ENCODE measurements at places on chromosomes 11 and 22.

DNA sequence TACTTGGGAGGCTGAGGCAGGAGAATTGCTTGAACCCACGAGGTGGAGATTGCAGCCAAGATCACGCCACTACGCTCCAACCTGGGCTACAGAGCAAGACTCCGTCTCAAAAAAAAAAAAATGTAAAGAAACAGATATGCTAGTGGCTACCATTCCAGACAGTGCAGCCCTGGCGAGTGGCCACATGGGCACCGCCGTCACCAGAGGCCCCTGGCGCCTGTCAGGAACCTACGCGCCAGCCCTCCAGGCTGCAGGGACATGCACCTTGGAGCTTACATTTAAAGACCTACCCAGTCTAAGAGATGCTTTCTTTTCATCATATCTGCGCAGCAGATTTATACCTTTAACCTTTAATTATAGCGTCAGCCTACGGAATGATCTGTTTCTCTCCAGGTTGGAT is 37.2 kb upstream of the IGSF9B start:
- no peak for DNase-seq

DNA sequence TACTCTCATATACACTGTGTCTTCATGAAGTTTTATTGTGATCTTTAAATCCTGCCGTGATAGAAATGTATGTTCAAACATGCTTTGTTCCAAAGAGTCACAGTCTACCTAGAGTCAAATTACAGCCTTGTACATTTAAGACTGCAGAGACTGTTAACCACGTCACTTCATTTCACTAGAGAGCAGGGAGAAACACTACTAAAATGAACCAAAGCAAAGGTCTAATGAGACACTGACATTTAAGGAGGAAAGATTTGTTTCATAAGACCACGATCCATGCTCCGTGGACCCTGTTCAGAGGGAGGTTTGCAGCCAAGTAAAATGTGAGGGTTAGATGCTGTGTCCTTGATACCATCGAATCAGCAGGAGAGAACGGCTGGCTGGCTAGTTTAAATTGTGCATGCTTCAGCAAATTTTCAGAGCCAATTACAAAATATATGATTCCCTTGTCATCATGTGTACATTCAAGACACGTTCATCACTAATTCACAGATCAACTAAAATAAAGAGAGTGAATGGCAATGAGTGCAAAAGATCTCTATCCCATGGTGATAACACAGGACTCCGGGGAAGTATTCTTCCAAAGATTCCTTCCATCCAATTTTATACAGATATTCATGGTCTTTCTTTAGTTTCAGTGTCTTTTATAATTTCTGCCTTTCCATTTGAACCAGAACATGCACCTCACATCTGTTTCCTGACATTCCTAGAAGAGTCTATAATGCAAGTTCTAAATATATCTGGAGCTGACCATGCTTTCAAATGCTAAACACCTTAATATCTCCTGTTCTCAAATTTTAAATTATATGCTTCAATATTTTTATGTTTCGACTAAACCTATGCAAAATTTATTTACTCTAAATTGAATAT is 960.9 kb upstream of the FAT3 start:
- no peak for DNase-seq

DNA sequence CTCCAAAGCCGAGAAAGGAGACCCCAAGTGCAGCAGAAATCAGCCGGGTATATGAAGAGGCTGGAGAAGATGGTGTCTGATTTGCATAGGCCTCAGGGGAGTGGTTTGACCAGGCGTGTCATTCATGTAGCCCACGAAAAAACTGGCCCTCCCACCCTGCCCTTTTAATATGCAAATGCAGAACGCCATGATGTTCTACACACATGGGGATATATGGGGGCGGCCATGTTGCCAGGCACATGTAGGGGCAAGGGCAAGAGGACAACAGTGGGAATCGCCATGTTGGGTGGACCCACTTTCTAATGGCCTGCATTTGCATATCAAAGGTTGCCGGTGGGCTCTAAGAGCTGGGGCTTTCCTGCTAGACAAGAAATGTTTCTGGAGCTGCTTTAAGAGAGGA is 86.4 kb downstream of the ISX start:
- DNase-seq = no peak

GRCh38 chr11:8749202-8749601 is 66.6 kb downstream of the RPL27A start:
- DNase-seq = no peak

- no peak for DNase-seq
Measured at GRCh38 chr11:2721210-2721916, 21.6 kb upstream of the KCNQ1OT1 start.

GRCh38 chr11:65897020-65897471 is 3.1 kb downstream of the FOSL1 start:
- no peak for DNase-seq

GRCh38 chr11:111448831-111449557 is 63.2 kb downstream of the BTG4 start:
- no peak for DNase-seq

DNA sequence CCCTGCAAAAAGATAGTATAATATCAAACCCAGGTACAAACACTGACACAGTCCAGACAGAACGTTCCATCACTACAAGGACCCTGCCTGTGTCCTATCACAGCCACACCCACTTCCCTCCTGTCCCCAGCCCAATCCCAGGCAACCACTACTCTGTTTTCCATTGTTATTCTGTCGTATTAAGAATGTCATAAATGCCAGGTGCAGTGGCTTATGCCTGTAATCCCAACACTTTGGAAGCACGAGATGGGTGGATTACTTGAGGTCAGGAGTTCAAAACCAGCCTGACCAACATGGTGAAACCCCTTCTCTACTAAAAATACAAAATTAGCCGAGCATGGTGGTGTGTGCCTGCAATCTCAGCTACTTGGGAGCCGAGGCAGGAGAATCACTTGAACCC is 89.0 kb downstream of the TRMU start:
- no peak for DNase-seq

GRCh38 chr11:37442576-37442975 is 844.5 kb upstream of the RAG2 start:
- DNase-seq = no peak

GRCh38 chr11:131691181-131692041 is 321.0 kb downstream of the NTM start:
- peak; percentile 48 for DNase-seq

GRCh38 chr11:79383874-79384273 is 57.0 kb downstream of the TENM4 start:
- DNase-seq = no peak

- no peak for DNase-seq
Measured at GRCh38 chr22:22088658-22089458, 106.3 kb upstream of the TOP3B start.

GRCh38 chr11:74783241-74783871 is 34.7 kb downstream of the RNF169 start:
- DNase-seq = no peak

DNA sequence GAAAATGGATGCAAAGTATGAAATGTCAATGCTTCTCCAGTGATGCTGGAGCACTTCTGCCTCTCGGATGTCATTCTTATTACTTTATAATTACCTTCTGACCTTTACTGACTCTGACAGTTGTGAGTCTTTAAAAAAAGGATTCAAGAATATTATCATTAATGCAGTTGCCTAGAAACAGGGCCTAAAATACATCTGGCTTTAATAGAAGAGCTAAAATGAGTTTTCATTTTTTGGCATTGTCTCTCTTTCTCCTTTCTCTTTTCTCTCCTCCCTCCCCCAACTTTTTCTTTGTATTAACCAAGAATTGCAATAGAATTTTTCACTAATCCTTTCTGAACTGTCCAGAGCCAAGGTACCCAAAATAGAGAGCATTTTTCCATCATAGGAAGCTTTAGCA is 45.9 kb downstream of the FDX1 start:
- no peak for DNase-seq

- DNase-seq = no peak
Measured at GRCh38 chr22:30486661-30487115, 14.9 kb upstream of the SEC14L3 start.

- DNase-seq = peak; percentile 28
Measured at GRCh38 chr11:25981998-25982397, 349.9 kb upstream of the ANO3 start.

GRCh38 chr22:19018256-19018655 is 82.2 kb upstream of the PRODH start:
- DNase-seq = no peak

- peak; percentile 27 for DNase-seq
Measured at GRCh38 chr11:111796696-111797095, 30.5 kb upstream of the PPP2R1B start.

DNA sequence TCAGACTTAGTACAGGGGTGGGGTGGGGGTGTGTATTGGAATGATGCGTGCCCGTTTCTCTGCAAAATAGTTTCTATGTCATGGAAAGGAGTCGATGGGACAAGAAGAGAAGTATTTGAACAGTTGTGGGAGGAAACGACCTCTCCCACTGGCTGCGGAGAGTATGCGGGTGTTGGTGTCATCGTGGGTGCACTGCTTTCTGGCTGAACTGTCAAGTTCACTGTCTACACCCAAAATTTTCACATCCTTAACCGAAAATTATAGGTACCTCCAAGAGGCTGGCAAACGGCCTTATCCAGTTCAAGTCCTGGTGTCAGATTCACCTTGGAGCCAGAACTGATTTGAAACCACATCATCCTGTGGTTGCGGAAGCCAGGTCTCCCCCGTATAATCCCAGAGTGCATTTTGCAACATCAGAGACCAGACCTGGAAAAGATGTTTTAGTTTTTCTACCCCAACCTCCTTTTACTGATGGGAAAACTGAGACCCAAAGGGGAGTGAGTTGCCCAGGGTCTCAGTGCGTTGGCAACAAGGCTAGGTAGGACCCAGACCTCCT is 497 bp upstream of the SSRP1 start:
- DNase-seq = no peak

DNA sequence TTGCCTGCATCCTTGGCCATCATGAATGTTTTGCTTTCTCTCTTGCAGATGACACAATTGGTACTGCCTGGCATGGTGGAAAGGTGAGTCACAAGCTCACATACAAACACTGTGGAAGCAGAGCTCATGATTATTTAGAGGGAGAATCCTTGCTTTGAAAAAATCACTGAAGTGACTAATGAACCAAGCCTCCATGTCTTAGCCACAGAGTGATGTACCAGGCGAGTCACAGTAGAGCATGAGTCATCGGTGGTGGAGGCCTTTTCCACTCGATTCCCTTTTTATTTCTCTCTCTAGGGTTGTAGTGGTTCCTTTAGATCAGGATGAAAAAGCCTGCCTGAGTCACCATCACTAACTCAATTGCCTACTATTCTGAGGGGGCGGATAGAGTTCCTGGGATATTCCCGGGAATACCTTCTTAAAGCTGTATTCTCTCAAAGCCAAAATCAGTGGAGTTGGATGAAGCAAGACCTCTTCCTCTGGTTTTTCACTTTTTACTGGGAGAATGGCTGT is 49.6 kb upstream of the ALKBH3 start:
- no peak for DNase-seq

DNA sequence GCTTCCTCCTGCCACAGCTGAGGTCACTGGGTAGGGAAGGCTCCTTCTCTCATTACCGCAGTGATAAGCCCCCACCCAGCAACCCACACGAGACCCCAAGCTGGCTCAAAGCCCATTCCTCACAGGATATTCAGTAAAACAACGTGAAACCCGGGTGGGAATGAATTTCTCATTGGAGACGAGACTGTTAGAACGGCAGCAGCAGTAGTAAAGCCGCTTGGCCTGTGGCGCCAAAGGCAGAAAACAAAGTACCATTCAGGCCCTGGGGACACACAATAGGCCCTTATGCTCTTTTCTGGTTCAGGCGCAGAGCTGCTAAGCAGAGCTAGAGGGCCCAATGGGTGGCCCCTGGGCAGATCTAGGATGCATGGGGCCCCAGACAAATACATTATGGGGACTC is 45.3 kb downstream of the PC start:
- no peak for DNase-seq

GRCh38 chr22:23187211-23187610 is 6.9 kb downstream of the BCR start:
- no peak for DNase-seq

DNA sequence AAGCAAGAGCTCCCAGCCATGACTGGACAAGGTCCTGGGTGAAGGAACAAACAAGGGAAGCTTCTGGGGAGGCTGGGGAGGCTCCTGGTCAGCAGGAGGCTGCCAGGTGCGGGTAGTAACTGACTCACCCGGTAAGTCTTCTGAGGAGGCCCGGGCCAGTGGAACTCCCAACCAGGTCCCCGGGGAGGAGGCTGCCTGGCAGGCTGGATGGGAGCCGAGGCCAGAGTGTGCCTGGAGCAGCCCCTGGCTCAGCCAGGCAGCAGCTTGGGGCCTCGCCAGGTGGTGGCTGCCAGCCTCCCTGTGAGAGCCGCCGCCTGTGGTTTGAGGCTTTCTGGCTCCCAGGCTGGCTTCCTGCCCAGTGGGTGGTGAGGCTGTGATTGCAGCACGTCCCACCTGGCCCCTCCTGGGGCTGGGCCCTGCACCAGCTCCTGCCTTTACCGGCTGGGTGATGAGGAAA is 46.2 kb downstream of the IGF2 start:
- DNase-seq = no peak

- no peak for DNase-seq
Measured at GRCh38 chr22:49897015-49897684, 21.1 kb downstream of the ALG12 start.

DNA sequence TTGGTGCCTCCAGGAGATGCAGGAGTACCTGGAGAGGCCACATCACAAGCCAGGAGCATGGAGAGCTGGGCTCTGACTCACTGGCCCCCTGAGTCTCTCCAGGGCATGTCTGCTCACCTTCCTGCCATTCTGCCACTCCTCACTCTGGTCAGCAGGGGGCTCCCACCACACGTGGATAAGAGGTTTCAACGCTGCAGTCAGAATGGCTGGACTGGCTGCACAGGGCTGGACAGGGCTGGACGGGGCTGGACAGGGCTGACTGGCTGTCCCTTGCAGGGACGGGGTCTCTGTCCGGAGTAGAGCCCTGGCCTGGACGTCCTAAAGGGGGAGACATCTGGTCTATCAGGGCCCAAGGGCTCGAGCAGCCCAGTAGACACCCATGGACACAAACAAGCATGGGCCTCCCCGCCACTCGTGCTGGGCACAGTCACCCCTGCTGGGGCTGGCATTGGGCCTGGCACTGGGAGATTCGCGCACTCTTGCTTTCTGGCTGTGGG is 34.6 kb downstream of the CYTH4 start:
- DNase-seq = peak; percentile 78

- DNase-seq = no peak
Measured at GRCh38 chr11:18000760-18001159, 12.1 kb downstream of the SERGEF start.

- DNase-seq = no peak
Measured at GRCh38 chr11:85279267-85279666, 347.9 kb downstream of the DLG2 start.

GRCh38 chr11:77120571-77120970 is 7.5 kb upstream of the MYO7A start:
- DNase-seq = no peak

- DNase-seq = no peak
Measured at GRCh38 chr11:96361778-96362177, 18.8 kb upstream of the MAML2 start.
